ENCODE measurements at places on chromosomes 11 and 22.

DNA sequence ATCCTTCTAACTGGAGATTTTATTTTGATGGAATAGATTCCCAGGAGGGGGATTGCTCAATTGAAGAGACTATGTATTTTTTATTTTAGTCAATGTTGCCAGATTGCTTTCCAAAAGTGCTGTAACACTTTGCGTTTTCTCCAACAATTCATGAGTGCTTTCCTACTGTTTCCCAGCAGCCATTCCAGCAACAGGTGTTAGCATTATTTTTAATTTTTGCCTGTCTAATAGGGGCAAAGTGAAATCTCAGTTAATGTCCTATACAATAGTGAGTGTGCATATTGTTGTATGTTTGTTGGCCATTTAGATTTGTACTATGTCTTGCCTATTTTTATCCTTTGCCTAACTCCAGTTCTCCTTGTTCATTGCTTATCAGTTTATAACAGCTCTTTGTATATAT, 12.1 kb upstream of the CACNG2 start:
- DNase-seq = no peak

DNA sequence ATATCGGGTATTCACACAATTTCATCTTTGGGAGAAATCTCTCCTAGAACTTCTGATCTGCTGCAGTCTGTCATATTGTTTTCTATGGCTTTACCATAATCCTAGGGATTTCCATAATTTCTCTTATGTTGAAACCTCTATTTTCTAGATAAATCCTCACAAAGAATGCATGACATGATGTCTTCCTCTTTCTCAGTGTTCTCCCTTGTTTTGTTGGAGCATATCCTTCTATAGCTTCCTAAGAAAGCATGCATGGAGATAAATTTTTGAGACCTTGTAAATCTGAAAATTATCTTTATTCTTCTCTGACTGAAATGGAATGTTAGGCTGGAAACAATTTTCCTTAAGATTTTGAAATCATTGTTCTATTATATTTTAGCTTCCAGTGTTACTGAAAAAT, 115.5 kb downstream of the WNT11 start:
- no peak for DNase-seq

- no peak for DNase-seq
Observed at GRCh38 chr11:103944251-103944940, 92.0 kb upstream of the DDI1 start.

DNA sequence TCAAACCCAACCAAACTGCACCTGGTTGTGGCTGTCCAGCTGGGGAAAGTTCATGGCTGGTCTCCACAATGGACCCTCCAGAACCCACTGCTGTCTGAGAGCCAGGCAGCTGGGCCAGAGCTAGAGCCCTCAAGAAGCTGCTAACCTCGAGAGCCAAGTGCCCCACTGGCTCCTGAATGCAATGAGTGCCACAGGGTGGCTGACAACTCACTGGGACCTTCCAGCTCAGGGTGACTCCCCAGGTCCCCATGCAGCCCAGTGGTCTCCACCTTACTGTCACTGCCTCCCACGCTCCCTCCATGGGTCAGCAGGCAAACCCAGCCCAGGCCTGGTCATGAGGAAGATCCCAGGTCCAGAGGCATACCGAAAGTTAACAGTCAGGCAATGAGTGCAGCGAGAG, 8.0 kb upstream of the CHST1 start:
- DNase-seq = no peak

DNA sequence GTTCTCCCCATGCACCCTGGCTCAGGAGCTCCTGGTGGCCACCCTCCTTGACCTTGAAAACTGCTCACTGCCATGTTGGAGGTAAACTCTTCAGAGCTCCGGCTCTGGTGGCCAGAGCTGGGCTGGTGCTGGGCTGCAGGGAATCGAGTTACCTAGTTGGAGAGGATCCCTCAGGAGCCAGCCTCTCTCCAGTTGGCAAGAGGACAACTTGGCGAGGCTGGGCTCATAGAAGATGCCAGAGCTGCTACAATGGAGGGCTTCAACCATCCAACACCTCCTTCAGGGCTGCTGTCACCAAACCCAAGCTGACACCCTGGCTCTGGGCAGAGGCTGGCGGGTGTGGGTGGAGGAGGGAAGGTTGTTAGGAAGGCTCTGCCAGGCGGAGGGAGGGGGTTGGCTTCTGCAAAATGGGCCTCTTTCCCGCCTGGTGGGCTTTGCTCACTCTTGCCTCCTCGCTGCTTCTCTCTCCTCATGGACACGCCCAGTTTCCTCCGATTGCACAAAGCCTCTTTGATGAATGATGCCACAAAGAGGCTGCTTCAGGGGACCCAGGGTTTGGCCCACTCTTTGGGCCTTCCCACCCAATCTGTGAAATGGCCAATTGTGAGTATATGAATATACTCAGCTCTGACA, 53.1 kb downstream of the THAP12 start:
- no peak for DNase-seq

DNA sequence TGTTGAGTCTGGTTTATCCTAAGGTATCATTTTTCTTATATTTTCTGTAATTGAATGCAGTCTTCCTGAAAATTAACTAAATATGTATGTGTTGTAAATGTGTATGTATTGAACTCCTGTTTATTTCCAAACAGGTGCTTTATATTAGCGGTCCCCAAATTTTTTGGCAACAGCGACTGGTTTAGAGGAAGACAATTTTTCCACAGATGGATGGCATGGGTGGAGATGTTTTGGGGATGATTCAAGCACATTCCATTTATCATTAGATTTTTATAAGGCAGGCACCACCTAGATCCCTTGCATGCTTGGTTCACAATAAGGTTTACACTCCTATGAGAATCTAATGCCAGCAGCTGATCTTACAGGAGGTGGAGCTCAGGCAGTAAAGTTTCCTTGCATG, 210.5 kb upstream of the ANO3 start:
- no peak for DNase-seq

Measured in stimulated activated CD4-positive, alpha-beta T cell treated with anti-CD3 and anti-CD28 coated beads, Interleukin-2, amount 100 ng/mL, for 48 hours (primary cell).